NCI-H524 treated with DMSO at 0.1 percent for 48 hours (cell line): ENCODE measurements at places on chromosomes 5 and 9.

GRCh38 chr5:143360755-143361154 lies 42.7 kb downstream of the NR3C1 start:
- no peak for DNase-seq

- DNase-seq: no peak
These were observed 319.5 kb downstream of the ARHGEF28 start for GRCh38 chr5:73945505-73945904.

DNA sequence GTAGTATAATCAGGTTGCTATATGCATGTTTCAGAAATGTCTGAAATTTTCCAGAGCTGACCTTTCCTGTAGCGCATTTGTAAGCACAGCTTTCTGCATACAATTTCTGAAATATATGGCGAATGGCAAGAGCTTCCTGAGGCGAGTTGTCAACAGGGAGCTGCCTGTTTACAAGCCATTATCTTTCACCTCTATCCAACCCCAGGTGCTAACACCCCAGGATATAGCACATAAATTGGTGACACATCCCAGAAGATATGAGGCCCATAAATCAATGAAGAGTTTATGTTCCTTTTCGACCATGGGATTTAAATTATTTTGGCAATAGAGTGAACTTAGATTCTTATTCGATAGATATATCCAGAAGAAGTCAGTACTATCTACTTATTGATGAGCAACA lies 379.8 kb downstream of the KDM4C start:
- DNase-seq: no peak

GRCh38 chr9:130306823-130307666 lies 41.5 kb downstream of the HMCN2 start:
- DNase-seq: no peak

DNA sequence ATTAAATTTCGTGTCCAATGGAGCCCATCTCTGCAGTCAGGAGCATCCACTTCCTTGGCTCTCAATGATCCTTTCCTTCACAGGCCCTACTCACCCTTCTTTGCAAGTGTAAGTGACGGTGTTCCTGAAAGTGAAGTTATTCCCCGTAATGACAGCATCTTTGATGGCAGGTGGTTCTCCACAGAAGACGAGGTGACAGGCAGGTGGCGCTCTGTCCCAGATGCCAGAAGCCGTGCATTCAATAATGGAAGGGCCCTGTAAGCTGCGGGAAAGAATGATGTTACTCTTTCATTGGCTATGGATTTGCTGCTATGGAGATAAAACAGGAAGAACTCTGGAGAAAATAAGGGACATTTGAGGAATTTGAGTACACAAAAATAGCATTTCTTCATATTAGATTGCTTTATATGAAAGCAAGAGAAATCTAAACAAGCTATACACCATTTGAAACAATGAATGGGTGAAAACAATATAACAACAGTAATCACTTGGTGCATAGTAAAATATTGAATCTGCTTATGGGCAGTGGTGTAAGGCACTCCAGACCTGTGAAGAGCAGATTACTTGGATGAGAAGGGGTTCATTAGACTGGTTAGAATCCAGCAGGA lies 89.9 kb upstream of the TXNDC8 start:
- DNase-seq: peak; percentile 7

GRCh38 chr5:1831677-1832313 lies 30.6 kb downstream of the NDUFS6 start:
- peak; percentile 3 for DNase-seq

GRCh38 chr5:96901841-96902240 lies 25.5 kb downstream of the ERAP2 start:
- DNase-seq: no peak

- no peak for DNase-seq
These were observed 43.3 kb downstream of the GOLPH3 start for GRCh38 chr5:32130865-32131264.

GRCh38 chr9:94725293-94725692 lies 1.2 kb upstream of the AOPEP start:
- DNase-seq: no peak

GRCh38 chr9:133066181-133066983 lies 4.6 kb downstream of the CEL start:
- no peak for DNase-seq

DNA sequence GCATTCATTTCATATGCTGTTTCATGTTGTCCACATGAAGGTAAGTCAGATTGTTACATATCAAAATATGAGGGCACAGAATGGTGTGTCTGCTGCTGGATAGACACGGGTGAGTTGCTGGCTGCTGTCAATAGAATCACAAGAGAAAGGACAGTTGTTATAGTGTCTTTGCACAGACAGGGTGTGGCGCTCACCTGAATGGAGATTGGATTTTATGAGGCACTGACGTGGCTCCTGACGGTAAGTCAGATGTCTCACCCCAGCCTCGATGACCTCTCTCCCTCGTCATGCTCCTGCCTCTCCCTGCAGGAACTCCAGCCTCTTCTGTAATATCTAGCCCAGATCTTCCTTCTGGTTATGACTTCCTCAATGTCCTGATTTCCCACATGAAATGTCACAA lies 75.4 kb upstream of the SELENOP start:
- DNase-seq: no peak

GRCh38 chr9:33458444-33458843 lies 11.1 kb upstream of the AQP3 start:
- no peak for DNase-seq

DNA sequence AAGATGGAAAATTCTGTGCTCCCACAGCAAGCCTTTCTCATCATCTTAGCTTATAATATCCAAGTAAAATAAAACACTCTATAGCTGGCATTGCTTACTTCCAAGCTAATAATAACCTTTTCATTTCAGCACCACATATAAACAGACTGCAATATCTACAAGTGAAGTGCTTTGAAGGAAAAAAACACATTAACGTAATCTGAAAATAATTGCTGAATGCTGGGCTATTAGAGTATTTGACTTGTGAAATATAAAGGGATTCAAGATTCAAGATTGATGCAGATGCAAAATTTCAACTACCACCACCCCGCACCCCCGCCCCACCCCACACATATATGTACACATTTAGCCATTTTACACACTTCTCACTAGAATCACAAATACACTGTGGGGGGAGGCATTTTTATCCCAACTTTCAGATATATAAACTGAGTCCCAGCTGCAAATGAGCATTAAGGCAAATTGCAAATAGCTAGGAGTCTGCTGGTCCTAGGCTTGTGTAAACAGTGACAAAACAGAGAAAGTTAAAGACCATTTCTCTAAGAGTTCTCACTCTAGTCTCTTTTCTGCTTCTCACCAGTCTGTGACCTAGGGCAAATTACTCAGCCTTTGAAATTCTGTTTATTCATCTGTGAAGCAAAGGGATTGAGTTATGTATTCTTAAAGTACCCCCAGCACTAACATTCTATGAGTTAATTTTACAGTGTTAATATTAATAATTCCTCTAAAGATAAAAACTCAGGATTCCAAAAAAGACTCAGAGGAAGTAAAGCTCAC lies 489.4 kb downstream of the PRELID2 start:
- no peak for DNase-seq

DNA sequence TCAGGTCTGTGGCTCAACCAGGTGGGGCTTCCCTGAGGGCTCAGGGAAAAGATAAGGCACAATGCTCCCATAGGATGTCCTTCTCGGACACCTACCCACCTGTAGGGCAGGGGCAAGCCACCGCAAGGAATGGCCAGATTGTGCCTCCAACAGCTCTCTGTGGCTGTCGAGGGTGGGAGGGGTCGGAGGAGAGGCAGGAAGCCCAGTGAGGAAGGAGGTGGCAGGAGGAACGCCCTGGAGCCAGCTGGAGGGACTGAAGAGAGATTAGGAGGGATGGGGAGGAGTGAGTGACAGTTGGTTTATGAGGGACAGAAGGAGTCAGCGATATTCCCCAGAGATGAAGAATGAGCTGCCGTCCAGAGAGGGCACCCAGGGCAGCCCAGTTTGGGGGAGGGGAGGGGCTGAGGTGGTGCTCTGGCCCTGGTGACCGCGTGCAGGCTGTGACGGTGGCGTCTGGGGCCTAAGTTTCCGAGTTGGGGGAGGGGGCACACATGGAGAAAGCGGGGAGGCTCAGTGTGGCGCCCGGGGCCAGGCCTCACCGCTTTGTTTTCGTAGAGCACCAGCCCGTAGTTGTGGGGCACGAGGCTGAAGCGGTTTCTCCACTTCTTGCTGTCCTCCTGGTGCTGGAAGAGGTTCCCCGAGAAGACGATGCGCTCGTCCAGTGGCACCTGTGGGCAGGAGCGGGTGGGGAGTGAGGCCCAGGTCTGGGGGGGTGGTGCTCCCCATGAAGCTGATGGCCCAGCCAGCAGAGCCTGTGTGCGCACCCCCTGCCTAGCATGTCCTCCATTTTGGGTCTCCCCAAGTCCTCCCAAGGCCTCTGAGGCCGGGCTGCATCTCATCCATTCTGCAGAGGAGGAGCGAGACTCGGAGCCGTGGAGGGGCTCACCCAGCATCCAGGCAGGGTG lies 75.6 kb downstream of the LRSAM1 start:
- peak; percentile 89 for DNase-seq

- DNase-seq: no peak
These were observed 120.9 kb downstream of the ZNF354C start for GRCh38 chr5:179180921-179181645.

DNA sequence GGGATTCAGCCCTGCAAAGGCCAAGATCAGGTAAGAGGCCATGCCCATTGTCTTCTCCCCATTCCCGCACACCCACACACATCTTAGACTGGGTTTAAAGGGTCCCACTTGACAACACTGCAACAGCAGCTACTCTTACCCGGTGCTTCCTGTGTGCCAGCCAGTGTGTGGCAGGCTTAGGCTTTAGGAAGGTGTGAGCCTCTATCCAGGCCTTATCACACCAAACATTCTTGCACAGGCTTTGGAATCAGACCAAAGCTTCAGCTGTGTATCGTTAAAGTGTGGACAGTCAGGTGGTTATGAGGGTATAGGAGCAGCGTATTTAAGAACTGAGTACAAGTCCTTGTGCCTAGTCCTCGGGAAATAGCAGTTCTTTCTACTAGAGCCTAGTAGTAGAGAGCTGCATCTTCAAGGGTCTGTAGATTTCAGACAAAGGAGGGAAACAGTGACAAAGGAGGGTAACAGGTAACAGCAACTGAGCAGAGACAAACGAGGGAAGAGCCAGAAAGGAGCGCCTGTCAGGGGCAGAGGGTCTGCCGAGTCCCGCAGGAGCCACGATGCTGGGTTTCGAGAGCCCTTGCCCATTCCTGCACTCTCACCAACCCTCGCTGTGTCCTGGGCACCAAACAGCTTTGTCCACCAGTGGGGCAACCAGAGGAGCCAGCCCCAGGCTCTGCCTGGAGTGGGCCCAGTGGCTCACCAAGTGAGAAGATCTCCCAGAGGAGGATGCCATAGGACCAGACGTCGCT lies 30.9 kb downstream of the CSF1R start:
- no peak for DNase-seq

- DNase-seq: peak; percentile 66
These were observed 5.0 kb downstream of the EBF1 start for GRCh38 chr5:159094745-159095144.
